ENCODE measurements at places on chromosomes 16 and 17.
A peak's percentile ranks its signal among the peaks of the same experiment; 100 is the strongest.

DNA sequence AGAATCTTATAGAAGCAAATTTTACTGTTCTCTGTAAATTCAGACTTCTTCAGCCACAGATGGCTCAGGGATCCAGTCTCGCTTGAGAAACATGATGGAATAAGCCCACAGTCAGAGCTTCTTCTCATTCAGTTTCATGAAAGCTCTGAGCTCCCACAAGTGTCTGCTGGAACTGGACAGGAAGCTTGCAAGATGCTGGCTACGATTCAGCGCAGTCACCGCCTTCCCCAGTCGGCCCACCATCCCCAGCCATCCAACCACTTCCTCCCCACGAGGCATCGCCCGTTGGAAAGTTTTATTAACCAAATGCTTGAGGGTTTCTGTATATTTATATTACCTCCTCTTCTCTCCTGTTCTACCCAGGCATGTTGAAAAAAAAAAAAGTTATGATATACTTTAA is 171.7 kb downstream of the ZFHX3 start:
- no peak for DNase-seq

- DNase-seq: peak; percentile 74
Observed at GRCh38 chr17:27601069-27601974, 29.7 kb upstream of the LGALS9 start.

- DNase-seq: no peak
Observed at GRCh38 chr16:54968011-54968410, 37.3 kb downstream of the IRX5 start.

- DNase-seq: no peak
Observed at GRCh38 chr16:51431517-51432241, 280.6 kb upstream of the SALL1 start.

- DNase-seq: no peak
Observed at GRCh38 chr17:78572239-78573205, 4.7 kb downstream of the DNAH17 start.

DNA sequence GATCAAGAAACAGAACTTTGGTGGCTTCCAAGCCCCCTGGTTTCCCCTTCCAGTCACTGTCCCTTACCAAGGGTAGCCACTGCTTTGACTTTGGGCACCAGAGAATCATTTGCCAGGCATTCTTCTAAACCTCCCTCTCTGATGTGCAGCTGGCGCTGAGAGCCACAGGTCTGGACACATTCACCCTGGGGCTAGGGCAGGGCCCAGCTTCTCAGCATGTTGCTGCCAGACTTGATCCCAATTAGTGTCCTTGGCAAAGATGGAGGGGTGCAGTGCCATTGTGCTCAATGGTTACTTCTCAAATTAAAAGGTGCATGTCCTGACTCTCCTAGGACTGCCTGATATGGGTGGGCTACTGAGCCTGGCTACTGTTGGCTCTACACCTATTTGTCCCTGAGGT is 7.6 kb upstream of the SLC47A2 start:
- no peak for DNase-seq

GRCh38 chr17:66353937-66354401 is 51.6 kb downstream of the PRKCA start:
- no peak for DNase-seq

GRCh38 chr17:78917451-78918275 is 7.5 kb downstream of the TIMP2 start:
- no peak for DNase-seq

GRCh38 chr16:54493594-54493993 is 207.0 kb upstream of the IRX3 start:
- no peak for DNase-seq

GRCh38 chr17:45228763-45229539 is 7.3 kb downstream of the FMNL1 start:
- no peak for DNase-seq

GRCh38 chr16:4846503-4846900 is 586 bp downstream of the GLYR1 start:
- no peak for DNase-seq

- DNase-seq: no peak
Observed at GRCh38 chr16:88624977-88625576, 13.3 kb upstream of the IL17C start.

- DNase-seq: peak; percentile 91
Observed at GRCh38 chr17:47650525-47651522, 1.1 kb downstream of the KPNB1 start.

GRCh38 chr17:35432176-35433074 is at the start of gene SLFN12:
SLFN12 (minus strand) TSS chr17:35432500; CDS start chr17:35423028, 9,472 bp downstream.
- DNase-seq: no peak

DNA sequence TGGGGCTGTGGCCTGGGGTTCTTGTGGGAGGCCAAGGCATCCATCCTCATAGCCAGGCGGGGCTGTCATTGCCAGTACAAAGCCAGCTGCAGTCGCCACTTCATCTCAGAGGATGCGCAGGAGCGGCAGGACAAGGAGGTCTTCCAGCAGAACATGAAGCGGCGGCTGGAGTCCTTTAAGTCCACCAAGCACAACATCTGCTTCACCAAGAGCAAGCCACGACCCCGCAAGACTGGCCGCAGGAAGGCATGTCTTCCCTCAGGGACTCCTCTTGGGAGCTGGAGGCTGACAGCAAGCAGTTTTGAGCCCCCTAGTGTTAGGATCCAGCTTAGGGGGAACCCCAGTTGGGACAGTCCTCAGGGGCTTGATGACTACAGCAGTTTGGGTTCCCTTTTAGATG is 15.1 kb upstream of the PLEKHG4 start:
- no peak for DNase-seq

- no peak for DNase-seq
Observed at GRCh38 chr17:2240541-2240940, 63.0 kb downstream of the SMG6 start.
